ENCODE measurements at places on chromosomes 1 and 21.
A peak's percentile ranks its signal among the peaks of the same experiment; 100 is the strongest.

DNA sequence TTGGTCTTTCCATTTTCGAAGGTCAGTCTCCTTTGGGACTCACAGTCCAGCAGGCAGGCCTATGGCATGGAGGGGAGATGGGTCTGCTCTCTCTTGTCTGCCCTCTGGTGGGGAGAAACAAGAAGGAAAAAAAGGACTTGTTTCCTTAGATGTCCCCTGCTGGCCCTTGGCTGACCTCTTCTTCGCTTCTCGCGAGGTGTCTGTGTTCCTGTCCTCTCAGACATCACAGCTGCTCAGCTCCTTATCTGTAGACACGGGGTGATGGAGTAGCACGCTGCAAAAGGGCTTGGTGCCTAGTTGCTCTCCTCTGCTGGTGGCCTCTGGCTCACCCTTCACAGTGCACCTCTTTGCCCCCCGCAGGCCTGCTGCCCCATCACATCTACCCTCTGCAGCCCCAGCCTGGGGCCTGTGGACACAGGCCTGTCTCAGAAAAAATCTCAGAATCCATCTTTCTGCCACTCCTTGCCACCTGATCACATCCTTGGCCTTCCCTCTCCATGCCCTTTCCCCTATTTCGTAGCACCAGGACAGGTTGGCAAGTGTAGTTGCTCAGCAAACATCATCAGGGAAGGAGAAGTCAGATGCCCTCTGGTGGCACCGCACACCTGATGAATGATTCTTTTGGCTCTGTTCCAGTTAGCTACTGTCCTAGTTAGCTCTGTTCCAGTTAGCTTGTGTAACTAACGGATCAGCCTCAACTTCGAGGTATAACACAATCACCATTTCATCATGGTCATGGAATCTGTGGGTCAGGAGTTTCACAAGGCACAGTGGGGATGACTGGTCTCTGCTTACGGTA is 18.7 kb upstream of the AK2 start:
- DNase-seq: no peak

DNA sequence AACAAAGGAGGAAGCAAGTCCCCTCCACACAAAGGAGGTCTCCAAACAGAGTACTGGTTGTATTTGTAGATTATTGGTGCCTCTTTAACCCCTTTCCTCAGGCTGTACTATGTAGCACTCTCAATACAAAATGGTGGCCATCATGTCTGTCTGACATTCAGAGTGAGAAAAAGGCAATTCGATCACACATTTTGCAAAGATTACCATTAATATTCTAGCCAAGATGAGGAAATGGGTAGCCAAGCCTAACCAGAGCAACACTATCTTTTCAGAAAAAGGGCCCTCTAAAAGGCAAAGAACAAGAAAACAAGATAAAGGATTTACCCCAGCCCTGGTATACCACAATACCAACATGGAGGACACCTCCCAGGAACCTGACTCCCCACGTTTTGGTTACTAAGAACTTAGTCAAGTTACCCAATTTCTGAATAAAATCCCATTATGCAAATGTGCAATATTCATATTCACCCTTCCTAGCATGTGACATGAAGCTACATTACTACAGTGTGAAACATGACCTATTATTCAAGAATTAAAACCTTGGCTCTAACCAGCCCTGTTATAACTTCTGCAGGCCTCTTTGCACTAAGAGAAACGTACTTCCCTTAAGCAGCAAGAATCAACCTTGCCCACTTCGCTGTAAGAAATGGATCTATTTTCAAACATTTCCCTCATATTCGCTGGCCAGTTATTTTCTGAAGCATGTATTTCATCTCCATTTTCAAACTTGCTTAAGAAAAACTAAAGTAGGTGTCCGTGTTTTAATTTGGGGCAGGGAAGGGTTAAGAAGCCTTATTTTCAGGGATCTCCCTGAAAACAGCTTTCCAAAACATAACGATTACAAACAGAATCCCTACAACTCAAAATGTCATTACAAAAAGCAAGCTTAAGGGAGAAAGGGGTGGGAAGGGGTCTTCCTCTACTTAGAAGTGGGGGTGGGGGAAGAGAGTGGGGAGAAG is 2.1 kb downstream of the KDM5B start:
- DNase-seq: no peak

- no peak for DNase-seq
Observed at GRCh38 chr1:24743404-24744211, 1.6 kb upstream of the CLIC4 start.

- DNase-seq: no peak
Observed at GRCh38 chr1:209642816-209643215, 9.4 kb downstream of the LAMB3 start.

DNA sequence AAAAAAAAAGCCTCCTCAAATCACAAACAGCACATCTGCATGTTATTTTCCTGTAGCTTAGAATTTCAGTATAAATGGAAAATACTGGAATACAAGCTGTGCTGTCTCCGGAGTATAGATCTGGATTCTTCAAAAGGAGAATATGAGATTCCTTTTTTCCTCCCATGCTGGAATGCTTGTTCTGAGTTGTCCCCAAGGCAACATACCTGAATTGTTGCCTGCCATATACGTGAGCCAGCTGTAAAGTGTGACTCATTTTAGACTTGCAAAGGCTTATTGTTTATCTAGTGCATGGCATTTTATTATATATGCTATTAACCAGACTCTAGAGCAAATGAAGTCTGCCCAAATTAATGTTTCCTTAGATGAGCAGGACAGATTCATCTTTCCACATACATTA is 95.0 kb upstream of the C1orf105 start:
- DNase-seq: no peak

- DNase-seq: peak; percentile 57
Observed at GRCh38 chr1:154404984-154405746, at the start of gene IL6R. Gene IL6R (plus strand): TSS chr1:154405343. CDS start chr1:154405630, 287 bp downstream.

GRCh38 chr1:55039342-55040082 is at the start of gene PCSK9:
Gene PCSK9 (plus strand): TSS chr1:55039548. CDS start chr1:55039838, 290 bp downstream.
- no peak for DNase-seq

DNA sequence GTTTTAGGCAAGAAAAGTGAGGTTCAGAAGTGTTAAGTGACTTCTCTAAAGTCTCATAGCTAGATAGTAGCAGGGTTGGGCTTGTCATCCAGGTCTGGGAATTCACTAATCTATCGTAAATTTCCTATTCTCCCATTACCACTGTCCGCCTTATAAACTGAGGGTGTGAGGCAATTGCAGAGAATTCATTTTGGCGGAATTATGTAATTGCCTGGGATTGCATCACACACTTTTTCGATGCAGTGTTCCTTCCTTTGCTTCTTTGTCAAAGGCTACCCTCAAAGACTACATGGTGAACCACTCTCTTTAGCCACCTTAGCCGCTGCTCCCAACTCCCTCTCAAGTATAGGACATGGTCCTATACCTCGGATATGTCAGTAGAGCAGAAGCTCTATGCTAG is 19.1 kb downstream of the SELP start:
- DNase-seq: no peak
